CD4-positive, alpha-beta T cell (primary cell): ENCODE measurements at places on chromosomes 13 and 19.

GRCh38 chr13:63636316-63636993 lies 2220.8 kb upstream of the PCDH20 start:
- no peak for DNase-seq

DNA sequence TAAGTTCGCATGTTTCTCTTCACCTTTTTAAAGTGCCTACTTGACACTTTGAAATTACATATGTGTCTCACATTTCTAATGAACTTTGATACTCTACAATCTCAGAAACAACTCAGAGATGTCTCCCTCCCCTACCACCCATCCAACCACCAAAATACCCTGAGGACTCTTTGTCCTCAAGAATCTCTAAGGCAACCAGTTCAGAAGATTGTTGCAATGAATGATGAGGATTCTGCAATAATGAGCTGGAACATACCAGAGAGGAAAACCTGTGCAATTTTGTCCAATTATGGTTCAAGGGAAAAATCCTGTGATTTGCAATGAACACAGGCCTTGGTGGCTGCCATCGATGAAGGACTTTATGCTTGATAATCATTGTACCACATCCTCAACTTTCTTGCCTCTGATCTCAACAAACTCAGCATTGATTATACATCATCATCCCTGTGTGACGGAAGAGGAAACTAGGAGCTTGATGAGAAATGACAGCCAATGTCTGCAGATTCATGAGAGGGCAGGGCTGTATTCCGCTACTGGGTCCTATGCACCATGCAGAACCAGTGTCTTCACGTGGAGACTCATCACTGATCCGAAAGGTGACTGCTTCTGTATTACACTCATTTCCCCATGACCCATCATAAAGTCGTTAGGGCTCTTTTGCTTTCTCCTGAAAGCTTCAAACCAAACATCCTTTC lies 1.1 kb downstream of the FPR1 start:
- no peak for DNase-seq

DNA sequence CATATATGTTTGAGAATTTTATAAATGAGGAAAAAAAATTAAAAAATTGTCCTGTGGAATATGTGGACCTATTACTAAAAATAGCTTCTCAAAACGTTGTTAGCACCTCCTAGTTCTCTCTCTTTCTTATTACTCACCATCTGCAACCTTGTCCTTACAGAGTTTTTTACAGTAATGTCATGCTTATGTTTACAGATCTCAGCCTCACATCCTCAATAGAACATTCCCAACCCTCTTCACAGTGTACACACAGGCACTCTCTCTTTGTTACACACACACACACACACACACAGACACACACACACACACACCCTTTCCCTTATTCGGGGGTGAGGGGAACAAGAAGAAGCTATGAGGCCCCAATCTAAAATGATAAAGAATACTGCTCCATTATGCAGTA lies 197.7 kb downstream of the SLITRK6 start:
- no peak for DNase-seq

- DNase-seq: no peak
Measured at GRCh38 chr13:113926951-113927660, 46.8 kb downstream of the C13orf46 start.

- DNase-seq: no peak
Measured at GRCh38 chr19:16121141-16121540, 9.5 kb downstream of the RAB8A start.
